Stimulated activated CD4-positive, alpha-beta T cell treated with anti-CD3 and anti-CD28 coated beads, Interleukin-1b, Interleukin-23, amount 100 ng/mL, for 24 hours (primary cell): ENCODE measurements at places on chromosomes 12 and 14.

GRCh38 chr14:90693413-90693812 is 122.8 kb downstream of the TTC7B start:
- DNase-seq = no peak

DNA sequence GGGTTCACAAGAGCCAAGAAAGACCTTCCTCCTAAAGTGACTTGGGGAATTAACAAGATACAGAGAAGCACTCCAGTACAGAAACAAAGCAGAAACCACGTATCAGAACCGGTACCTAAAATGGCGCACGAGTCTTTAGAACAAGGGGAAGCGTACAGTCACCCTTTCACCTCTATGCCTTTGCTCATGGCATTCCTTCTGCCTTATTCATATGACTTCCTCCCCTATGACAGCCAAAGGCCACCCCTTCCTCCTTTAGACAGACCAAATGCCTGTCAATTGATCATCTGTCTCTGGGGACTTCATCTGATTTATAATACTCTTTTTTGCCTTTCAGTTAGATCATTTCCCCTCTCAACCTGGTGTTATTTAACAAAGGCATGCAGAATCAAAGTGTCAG is 89.5 kb upstream of the OSBPL8 start:
- DNase-seq = no peak

GRCh38 chr12:118136559-118137003 is 657 bp downstream of the PEBP1 start:
- peak; percentile 20 for DNase-seq

DNA sequence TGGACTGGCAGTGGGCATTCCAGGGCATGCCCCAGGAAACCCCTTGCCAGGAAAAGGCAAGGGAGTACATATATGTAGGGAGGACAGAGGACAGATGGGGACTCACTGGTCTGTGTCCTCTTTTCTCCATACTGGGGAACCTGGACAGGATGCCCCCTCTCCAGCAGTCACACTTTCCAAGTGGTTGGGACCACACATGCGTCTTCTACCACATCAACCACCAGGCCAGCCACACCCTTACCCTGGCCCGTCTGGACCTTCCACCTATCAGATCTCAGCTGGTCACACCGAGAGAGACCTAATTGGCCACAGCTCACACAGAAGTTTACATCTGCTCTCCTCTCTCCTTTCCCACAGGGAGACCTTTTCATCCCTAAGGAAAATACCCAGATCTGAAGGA is 8.3 kb downstream of the ANKRD33 start:
- DNase-seq = no peak

GRCh38 chr12:27424631-27425230 is 21.8 kb upstream of the SMCO2 start:
- DNase-seq = no peak

DNA sequence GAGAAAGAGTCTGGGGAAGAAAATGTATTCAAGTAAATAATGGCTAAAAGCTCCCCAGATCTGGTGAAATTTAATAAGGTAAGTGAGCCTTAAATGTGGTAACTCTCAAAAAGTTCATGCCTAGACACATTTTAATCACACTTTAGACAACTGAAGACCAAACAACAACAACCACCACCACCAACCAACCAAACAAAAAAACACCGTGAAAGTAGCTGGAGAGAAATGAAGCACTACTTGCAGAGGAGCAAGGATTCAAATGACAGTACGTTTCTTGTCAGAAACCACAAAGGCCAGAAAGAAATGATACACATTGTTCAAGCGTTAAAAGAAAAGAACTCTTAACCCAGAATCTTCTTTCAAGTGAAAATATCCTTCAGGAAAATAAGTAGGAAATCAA is 208.3 kb downstream of the MYRFL start:
- no peak for DNase-seq

DNA sequence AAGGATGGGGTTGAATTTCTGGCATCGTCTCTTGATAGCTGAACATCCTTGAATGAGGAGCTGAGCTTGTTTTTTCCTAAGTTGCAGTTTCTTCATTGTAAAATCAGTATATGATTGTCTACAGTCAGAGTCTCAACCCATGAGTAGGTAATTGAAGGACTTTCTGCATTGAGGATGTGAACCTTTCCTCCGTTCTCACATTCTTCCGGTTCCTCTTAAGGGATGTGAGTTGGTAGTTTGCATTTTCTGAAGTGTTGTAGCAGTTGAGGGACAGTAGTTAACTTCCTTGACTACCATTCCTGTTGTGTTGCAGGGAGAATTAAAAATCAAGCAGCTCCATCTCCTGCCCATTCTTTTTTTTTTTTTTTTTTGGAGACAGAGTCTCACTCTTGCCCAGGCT is 19.1 kb downstream of the TPCN1 start:
- no peak for DNase-seq

DNA sequence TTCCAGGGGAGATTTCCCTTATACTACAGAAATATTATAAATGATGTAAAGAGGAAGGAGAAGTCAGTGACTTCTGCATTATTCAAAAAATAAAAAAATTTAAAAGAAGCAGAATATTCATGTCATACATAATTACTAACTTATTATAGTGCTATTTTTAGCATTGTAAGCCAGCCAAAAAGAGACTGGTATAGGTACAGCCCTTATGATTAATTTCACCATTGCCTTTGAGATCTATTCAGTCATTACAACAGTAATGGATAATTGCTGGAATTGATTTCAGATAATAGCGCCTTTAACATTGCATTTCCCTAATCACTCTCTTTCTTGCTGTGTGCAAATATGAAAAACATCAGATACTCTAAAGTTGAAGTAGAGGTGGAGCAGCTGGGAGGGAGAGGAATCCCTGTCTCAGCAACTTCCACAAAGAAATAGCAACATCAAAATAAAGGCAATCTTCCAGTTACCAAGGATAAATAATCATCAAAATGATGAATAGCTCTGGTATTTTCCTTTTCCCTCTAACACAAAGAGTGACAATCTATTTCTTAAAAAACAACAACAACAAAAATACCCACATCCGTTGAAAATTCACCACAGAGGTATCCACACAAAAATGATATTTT is 71.8 kb upstream of the OVCH1 start:
- DNase-seq = no peak

DNA sequence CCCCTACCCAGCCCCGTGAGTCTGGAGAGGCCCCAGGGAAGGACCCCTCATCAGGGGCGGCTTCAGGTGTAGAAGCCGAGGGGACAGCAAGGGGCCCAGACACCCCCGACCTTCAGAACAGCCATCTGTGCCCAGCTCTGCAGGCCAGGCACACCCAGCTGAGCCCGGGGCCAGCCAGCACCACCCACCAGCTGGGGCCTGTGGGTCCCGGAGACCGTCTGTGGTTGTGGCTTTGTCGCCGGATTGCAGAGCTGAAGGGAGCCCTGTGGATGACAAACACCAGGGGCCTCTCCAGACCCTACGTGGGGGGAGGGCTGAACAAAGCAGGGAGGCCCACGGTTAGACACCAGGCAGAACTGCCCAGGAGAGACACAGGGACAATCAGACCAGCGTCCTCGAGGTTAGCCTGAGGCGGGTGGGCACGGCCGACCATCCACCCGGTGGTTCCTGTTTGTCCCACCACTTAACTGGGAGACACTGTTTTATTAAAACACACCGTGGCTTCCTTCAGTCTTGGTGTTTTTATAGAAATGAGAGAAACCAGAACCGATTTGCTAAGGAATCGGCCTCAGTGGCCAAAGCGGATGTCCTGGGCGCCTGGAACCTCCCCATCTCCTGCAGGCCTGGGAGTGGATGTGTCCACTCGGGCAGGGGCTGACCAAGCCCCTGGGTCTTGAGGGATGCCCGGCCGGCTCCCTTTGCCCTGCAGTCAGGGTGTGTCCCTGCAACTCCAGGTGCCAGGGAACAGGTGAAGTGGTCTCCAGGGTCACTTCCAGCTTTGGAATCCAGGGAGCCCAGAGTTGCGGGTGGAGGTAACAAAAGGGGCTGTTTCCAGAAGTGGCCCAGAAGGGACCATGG is 10.0 kb downstream of the C14orf180 start:
- DNase-seq = no peak

- DNase-seq = no peak
Measured at GRCh38 chr12:13205809-13206559, 9.5 kb downstream of the EMP1 start.

- DNase-seq = no peak
Measured at GRCh38 chr14:55963295-55963694, 154.9 kb upstream of the PELI2 start.

DNA sequence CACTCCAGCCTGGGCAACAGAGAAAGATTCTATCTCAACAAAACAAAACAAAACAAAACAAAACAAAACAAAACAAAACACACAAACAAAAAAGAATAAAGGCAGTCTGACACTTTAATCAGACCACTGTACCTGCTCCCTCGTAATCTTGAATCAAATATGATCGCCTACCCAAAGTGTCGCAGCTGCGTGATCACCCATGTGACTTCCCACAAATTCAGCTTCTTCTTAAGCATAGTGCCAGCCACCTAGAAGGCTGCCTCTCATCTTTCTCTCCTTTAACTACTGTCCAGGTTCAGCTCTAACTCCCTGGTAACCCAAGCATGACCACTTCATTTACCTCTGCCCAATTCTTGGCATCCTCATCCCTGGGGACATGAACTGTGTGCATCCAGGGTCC is 37.4 kb downstream of the FMNL3 start:
- DNase-seq = no peak

- peak; percentile 66 for DNase-seq
Measured at GRCh38 chr12:6788972-6789924, at the start of gene CD4. Gene CD4 (plus strand): TSS chr12:6789528. CDS start chr12:6800139, 10,611 bp downstream.

GRCh38 chr12:64790166-64790565 is 31.0 kb upstream of the GNS start:
- DNase-seq = no peak

GRCh38 chr12:48824112-48824511 is 5.8 kb downstream of the CACNB3 start:
- no peak for DNase-seq

DNA sequence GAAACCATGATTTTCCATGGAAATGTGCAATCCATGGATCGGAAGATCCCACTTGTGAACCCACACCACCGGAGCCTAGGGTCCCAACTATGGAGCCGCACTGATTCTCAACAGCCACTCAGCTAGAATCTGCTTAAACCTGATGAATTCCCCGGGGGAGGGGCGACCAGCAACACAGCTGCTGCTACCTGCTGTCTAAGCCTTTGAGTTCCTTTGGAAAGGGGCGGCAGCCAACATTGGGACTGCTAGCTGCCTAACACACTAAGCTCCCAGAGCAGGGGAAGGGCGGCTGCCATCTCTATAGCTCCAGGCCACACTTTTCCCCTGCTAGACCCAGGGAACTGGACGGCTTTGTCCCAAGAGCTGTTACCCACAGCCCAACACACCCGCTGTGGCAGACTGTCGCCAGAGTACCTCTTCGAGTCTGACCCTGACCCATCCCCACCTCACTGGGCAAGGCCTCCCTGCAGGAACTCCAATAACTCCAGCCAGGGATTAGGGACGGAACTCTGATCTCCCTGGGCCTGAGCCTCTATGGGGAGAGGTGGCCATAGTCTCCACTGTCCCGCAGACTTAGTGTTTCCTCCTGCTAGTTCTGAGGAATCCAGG is 205.8 kb upstream of the SLC16A7 start:
- DNase-seq = no peak

DNA sequence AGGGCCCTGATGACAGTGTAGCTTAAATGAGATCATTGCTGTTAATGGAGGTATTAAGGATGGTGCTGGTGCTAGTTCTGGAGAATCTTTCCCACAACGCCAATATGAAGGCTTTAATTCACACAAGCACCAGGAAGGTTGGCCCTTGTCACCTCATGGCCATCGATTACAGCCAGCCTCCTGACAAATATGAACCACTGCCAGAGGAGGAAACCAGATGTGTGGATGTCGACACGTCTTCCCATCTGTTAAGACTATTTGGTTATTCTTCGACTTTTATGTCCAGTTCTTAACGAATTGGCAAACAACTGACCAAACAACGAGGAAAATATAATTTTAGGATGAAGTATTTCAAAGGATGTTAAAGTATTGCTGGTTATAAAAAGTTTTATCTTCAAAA is 79.5 kb downstream of the PIK3C2G start:
- DNase-seq = no peak

- no peak for DNase-seq
Measured at GRCh38 chr14:81550001-81550637, 16.5 kb upstream of the SEL1L start.

DNA sequence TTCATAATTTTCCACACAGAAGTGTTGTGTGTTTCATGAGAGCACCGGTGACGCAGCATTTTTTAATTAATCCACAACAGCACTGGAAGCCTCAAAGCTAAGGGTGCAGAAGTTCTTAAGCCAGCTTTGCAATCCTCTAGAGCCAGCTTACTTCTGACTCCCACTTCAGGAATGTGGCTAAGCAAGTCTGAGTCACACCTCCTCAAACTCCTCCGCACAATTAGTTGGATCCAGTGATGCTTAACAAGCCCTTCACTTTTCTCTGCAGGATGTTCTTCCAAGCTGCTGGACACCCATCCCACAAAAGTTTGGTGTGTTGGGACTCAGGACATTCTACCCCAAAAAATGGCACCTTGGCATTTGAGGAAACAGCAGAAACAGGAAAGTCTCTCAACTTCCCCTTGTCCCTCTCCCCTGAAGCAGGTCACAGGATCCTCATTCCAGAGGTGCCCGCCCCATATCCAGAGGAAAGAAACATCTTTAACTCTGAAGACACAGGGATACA is 210.0 kb downstream of the PPM1H start:
- DNase-seq = no peak

GRCh38 chr14:60723907-60724618 is at the start of gene SIX4:
Gene SIX4 (minus strand): TSS chr14:60724351. CDS start chr14:60724074, 277 bp downstream.
- no peak for DNase-seq

GRCh38 chr12:6771091-6771495 is 1.2 kb upstream of the LAG3 start:
- no peak for DNase-seq

DNA sequence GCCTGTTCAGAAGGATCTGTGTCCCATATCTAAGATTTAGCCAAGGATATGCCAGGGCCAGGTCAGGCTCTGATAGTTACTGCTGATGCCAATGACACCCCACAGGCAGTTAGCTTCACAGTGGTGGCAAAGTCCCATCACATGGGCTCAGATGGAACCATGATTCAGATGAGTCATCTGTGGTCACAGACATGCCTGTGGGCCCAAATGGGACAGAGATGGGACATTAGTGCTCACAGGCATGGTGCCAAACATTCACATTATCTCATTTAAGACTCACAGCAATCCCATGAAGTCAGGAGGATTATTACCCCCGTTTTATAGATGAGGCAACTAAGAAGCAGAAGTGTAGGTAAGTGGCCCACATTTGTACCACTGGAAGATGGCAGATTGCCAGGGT is 207.8 kb downstream of the DPF3 start:
- DNase-seq = no peak

DNA sequence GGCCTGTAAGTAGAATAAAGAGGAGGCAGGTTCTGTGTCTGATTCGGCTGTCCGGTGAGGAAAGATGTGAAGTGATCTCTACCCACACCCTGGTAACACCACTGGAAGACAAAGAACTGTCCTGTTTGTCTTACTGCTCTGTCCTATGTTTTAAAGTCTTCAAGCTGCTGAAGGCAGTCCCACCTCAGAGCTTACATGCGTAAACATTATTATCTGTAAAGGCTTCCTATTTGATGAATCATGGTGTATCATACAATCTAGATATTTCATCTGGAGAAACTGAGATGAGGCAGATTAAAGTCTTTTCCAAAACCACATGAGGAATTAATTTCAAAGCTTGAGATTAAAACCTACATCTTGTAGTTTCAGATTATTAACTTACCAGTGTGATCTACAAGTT is 427.6 kb downstream of the ZFP36L1 start:
- no peak for DNase-seq

GRCh38 chr14:35385042-35385839 is 19.3 kb downstream of the NFKBIA start:
- no peak for DNase-seq

GRCh38 chr14:28102814-28103213 is 663.8 kb upstream of the FOXG1 start:
- no peak for DNase-seq

GRCh38 chr14:100567877-100568163 is 19.4 kb downstream of the BEGAIN start:
- DNase-seq = no peak
